ENCODE measurements at places on chromosomes 16 and 17. TPM values are rescaled to one million over a fixed set of nuclear protein-coding genes. Genes with fewer than 3 reads are reported as not detected.

- DNase-seq, result no peak
Measured at GRCh38 chr17:80881306-80881705, 110.3 kb upstream of the CHMP6 start.

DNA sequence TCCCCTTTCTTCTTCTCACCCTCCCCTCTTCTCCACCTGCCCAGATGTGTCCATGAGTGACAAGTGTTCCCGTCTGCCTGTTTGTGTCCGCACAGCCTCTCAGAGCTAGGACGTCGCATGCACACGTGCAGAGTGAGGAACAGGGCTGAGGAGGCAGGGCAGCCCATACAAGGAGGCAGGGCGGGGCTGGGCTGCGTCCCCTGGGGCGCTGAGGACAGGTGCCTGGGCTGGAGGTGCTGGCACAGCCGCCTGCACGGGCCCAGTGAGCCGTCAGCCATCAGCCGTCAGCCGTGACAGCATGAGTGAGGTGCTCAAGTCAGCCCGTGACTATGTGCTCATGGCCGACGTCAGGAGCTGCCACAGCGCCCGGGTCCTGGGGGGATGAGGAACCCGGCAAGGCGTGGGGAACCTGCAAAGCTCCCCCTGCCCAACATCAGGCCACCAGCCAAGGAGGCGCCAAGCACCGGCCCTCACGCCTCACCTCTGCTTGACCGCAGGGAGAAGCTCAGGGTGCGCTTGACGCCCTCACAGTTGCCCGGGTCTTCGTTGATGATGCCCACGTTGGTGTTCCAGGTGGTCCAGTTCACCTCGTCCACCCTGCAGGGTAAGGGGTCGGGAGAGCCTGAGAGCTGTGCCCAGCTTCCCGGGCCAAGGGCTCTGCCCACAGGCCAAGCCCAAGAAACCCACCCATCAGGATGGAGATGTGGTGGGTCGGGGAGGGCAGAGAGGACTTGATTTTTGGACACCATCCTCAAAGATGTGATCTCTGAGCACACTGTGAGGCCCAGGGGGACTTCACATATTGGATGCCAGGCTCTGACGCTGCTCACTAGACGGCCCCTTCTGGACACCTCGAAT, 13.7 kb upstream of the TRPV3 start:
- DNase-seq, result no peak

DNA sequence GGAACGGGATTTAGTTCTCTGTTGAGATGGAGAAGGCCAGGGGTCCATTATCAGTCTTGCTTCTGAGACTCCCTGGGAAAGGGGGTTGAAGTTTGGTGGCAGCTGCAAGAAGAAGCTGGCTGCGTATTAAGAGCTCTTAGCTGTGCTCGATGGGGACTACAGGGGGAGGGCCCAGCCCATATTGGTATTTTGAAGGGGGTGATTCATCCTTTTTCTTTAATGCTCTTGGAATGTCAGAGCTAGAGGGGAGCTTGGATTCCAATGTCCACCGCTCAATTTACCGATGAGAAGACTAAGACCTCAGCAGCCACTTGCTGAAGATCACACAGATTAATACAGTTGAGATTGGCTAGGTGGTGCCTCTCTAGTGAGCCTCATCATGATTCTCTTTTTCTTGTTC, 5.0 kb downstream of the NOG start:
- DNase-seq, result no peak

DNA sequence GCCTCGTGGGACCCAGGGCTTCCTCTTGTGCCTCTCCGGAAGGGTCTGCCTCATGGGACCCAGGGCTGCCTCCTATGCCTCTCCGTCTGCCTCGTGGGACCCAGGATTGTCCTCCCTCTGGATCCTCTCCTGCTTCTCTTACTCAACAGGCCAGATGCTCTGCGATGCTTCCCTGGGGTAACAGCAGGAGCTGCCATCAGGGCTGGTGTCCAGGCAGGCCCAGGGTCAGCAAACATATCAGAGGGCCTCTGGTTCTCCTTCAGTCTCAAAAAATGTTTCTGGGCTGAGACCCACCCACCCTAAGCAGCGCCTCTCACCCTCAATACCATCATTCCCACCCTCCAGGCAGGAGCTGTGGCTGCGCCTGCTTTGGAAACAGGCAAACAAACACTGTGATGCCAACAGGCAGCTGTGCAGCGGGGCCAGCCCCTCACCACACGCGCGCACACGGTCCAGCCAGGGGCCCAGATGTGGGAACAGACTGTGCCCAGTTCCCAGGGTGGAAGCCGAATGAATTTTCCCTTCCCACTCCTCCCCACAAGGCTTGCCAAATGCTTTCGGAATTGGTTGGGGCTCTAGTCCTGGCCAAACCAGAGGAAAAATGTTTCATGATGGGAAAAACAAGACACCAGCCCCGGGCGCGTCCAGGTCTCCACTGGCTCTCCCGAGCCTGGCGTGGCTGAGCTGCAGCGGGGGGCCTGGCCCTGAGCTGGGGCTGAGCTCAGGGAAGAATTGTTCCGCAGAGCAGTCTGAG, 11.3 kb downstream of the TIMM22 start:
- DNase-seq, result peak; percentile 83

DNA sequence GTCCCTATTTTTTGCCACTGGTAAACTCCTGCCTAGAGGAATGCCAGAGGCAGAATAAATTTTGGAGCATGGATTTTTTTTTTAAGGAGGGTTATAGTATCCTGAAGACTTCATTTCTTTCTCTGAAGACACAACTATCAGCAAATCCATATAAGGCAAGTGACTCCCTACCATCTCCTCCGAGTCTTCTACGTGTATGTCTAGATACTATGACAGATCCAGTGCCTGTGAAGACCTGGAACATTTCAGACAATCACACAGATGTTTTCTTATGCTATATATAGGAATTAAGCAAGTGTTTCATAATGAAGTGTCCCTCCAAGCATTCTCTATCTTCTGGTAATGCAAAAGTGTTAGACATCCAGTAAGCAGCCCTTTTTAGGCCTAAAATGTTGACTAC, 255.5 kb upstream of the TBX2 start:
- DNase-seq, result no peak

GRCh38 chr16:88014954-88015805, 63.9 kb downstream of the BANP start:
- DNase-seq, result no peak

DNA sequence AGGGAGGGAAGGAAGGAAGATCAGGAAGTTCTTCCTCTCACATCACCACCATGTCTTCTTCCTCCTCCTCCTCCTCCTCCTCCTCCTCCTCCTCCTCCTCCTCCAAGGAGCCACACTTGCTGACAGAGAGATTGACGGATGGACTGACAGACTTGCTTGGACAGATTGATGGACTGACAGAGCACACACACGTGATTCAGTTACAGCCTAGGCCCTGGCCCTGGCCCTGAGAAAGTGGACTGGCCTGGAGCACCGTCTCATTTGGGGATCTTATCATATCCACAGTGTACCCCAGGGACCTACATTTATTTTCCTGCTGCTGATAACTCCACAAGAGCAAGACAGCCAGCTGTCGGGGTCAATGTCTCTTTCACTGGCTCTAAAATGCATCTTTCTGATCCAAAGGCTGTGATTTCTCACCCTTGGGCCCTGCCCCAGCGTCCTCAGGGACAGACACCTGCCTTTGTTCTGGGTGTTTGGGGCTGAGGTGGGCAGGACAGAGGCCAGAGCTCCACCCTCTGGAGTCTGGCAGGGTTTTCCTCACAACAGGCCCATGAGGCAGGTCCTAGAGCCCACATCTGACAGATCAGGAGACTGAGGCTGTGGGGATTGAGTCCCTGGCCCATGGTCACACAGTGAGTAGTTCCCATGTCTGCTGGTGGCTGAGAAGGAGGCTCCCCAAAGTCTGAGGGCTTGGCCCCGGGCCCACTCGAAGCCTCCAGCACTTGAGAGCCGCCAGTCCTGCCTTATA, 2.3 kb upstream of the P2RX1 start:
- no peak for DNase-seq

GRCh38 chr17:78479369-78479768, 97.8 kb downstream of the DNAH17 start:
- no peak for DNase-seq

DNA sequence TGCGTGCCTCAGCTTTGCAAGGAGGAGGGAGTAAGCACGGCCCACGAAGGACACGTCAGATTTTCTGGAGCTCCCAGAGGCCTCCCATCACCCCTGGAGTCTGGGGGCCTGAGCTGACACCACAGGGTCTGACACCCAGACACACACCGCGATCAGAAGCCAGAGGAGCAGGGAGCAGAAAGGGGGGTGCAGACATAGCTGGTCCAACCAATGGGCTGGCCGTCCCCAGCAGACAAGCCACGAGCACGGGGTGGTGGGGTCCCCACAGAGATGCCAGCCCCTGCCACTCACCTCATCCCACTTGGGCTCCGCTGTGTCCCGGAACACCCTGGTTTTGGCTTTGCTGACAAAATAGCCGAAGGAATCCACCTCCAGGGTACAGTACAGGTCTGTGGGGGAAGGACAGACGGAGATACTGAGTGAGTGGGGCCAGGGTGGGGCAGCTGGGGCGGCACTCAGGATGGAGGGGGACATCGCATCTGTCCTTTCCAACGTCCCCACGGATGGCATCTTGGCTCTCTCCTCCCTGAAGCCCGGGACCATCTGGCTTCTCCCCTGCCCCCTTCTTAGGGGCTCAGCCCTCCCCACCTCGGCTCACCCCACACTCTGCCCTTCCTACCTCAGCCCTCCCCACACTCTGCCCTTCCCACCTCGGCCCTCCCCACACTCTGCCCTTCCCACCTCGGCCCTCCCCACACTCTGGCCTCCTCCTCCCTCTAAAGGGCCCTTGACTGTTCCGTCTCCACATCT, 53.5 kb downstream of the TIMM22 start:
- no peak for DNase-seq

Gene CAPNS2
- not detected for polyA plus RNA-seq

Gene KCNH6
- 0.09 TPM for polyA plus RNA-seq

Gene PRR35
- polyA plus RNA-seq, result not detected

Data from muscle of arm (tissue), 14 donors.